CD4-positive, alpha-beta T cell treated with Interleukin-10 for 1 hour (primary cell): ENCODE measurements at places on chromosomes 3 and 15.

DNA sequence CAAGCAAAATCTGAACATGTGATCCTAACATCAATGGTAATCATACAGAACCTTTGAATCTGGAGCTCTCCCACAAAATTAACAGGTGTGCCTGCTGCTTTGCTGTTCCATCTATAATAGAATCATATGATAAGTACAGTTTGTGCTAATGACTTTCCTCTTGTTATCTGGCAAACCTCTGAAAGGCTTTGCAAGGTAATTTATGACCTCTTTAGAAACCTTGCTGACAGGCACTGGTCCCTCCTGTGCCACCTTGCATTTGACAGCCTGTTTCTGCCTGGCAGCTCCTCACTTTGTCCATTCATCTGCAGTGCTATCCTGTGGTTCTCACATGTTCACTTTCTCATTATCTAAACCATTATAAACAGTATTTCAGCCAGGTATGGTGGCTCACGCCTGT, 10.2 kb upstream of the HTR3C start:
- no peak for DNase-seq

- DNase-seq: no peak
Measured at GRCh38 chr3:64174328-64174727, 50.9 kb downstream of the PRICKLE2 start.

GRCh38 chr15:74394090-74394846, 26.8 kb upstream of the CYP11A1 start:
- DNase-seq: no peak

GRCh38 chr15:22878103-22878502, 39.6 kb downstream of the NIPA2 start:
- DNase-seq: no peak

- DNase-seq: no peak
Measured at GRCh38 chr15:38991126-38991525, 426.5 kb upstream of the RASGRP1 start.

- DNase-seq: no peak
Measured at GRCh38 chr3:134029734-134030378, at the start of gene SLCO2A1. SLCO2A1 (minus strand) TSS chr3:134029925; CDS start chr3:134029802, 123 bp downstream.

- no peak for DNase-seq
Measured at GRCh38 chr3:149466192-149466591, 8.3 kb upstream of the TM4SF4 start.

DNA sequence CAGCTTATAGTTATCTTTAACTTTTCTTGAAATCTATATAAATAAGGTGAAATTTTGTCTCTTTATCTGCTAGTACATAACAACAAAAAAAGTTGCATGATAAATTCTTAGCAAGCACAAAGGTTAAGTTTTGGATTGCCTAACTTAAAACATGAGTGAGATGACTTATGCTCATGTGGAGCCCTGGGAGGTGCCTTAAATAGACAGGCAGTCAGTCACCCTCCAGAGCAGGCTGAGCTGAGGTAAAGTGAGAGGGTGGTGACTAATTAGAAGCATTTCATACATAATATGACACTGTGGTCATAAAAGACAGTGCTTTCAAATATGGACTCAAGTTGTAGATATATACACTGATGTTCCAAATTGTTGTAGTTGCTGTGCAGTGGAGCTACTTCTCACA, 14.6 kb upstream of the MME start:
- no peak for DNase-seq

DNA sequence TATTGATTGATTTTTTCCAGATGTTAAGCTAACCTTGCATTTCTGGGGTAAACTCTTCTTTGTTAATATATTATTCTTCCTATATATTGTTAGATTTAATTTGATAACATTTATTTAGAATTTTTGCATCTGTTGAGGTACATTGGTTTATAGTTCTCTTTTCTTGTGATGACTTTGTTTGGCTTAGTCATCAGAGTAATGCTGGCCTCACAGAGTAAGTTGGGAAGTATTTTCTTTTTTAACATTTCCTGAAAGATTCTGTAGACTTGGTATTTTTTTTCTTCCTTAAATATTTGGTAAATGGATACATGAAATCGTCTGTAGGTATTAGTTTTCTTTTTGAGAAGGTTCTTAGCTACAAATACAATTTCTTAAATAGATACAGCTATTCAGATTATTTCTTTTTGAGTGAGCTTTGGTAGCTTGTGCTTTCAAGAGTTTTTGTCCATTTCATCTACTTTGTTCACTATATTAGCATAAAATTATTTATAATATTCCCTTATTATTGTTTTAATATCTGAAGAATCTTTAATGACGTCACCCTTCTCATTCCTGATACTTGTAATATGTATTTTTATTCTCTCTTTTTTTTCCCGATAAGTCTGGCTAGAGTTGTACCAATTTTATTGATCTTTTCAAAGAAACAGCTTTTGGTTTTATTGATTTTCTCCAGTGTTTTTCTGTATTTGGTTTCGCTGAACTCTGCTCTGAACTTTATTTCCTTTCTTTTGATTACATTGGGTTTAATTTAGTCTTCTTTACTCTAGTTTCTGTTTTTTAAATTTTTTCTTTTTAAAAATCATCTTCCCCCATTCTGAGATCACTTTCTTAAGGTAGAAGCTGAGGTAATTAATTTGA, 6.5 kb upstream of the HPS3 start:
- DNase-seq: no peak

GRCh38 chr15:73357999-73358665, 10.6 kb downstream of the HCN4 start:
- no peak for DNase-seq

DNA sequence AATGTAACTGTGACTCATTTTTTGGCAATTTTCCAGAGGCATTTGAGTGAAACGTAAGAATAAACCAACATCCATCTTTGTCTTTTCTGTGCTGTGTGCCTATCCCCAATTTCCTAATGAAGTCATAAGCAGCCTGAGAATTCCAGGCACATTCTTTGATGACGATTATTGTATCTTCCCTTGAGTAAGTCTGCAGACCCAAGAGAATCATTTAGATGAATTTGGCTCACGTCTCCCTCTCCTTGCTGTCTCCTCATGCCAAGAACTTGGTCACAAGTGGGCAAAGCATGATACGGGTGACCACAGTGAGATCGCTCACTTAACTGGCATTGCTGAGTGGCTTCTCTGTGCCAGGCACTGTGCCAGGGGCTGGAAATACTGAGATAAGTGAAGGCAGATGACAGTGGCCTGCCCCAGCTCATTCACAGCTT, 384.5 kb upstream of the IL12A start:
- no peak for DNase-seq

DNA sequence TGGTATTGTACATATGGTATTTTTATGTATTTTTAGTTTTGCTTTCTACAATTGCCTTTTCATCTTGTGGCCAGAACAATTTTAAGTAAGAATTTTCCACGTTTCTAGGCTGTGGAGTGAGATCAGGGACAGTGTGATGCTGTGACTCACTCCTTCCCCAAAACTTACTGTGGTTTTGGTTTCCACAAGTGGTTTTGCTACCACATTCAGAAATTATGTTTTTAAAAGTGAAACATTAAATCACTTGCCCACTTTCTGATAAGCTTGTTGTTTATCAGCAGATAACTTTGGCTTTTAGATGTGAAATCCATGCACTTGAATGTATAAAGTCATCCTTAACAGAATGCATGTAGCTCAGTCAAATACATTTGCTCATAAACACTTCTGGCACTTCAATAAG, 192.2 kb upstream of the THRB start:
- DNase-seq: no peak

DNA sequence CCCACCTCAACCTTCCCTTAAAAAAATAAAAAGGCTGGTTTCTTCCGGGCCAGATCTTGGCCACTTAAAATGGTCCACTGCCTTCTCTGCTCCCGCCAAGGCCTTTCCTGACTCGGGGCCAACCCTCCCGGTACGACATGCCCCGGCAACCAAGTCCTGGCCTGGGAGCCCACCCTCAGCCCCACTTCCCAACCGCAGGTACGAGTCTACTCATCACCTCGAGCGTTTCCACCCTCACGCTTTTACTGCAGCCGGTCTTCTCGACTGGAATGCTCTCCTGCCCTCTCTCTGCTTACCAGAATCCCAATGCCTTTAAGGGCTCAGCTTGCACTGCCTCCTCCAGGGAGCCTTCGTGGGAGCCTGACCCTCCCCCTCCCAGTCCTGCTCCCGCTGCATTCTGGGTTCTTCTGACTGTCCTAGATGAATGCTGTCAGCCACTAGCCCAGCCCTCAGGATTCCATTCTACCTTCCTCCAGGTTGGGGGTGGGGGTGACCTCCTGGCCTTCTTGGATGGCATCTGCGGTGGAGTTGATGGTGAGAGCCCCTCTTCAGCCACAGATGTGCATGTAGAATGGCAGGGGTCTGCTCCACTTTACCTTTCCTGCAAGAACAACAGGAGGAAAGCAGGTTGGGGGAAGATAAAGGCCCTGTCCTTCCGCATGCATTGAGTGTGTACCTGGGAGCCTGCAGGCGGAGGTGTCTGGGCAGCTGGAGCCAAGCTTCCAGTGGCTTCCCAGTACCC, 1.1 kb upstream of the CSRNP1 start:
- DNase-seq: no peak

DNA sequence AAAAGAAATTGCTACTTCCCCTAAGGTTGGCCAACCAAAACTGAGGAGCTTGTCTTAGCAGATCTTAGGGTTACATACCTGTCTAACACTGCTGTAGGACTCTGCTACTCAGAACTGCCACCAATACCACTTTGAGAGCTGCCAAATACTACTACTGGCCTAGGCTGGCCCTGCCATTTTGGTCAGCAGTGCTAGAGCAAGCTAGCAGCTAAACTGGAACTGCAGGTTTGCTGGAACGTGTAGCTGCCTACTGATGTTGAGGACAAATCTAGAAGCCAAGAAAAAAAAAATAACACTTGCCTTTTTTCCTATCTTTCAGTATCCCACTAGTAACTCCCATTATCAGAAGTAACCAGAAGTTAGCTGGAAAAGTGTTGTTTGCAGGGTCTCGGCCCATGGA, 387.4 kb downstream of the RBMS3 start:
- no peak for DNase-seq

DNA sequence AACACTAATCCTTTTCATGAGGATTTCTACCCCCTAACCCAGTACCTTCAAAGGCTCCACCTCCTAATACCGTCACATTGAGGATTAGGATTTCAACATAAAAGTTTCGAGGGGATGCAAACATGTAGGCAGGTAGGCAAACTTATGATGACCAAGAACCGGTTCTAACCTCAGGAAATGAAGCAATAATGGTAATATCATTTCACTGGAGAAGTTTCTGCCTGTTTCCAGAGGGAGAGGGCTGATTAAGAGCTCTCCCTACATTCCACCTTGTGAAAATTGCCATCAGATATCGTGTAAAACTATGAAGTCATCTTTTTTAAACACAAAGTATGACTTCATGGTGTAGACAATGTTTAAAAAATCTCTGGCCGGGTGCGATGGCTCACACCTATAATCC, 31.6 kb downstream of the NKIRAS1 start:
- no peak for DNase-seq

GRCh38 chr3:74862476-74862875, 248.0 kb upstream of the CNTN3 start:
- no peak for DNase-seq

DNA sequence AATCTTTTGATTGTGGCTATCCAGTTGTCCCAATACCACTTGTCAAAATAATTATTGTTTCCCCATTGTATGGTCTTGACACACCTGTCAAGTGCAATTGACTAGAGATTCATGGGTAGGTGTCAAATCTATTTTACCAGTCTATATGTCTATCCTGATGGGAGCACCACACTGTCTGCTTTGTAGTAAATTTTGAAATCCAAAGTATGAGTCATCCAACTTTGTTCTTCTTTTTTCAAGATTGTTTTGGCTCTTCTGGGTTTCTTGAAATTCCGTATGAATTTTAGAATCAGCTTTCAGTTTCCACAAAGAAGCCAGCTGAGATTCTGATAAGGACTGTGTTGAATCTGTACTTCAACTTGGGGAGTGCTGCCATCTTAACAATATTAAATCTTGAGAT, 71.9 kb downstream of the CSNK1G1 start:
- no peak for DNase-seq

DNA sequence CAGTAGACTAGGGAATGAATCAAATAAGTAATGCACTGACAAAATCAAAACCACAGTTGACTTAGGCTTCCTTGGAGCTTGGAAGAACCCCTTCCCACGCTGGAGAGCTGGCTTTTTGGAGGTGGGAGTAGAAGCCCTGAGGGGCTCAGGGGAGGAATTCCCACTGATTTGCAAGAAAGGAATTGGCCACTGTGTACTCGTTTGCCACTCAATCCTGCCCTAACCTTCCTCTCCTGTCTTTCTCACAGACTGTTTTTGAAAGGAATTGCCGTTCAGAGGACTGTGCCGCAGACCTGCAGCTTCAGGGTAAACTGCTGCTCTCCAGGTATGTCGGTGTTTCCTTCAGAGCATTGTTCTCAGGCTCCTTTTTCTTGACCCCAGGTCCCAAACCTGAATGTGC, 208.2 kb upstream of the CTDSPL start:
- no peak for DNase-seq

GRCh38 chr15:50549326-50549725, 2.9 kb upstream of the USP50 start:
- no peak for DNase-seq

DNA sequence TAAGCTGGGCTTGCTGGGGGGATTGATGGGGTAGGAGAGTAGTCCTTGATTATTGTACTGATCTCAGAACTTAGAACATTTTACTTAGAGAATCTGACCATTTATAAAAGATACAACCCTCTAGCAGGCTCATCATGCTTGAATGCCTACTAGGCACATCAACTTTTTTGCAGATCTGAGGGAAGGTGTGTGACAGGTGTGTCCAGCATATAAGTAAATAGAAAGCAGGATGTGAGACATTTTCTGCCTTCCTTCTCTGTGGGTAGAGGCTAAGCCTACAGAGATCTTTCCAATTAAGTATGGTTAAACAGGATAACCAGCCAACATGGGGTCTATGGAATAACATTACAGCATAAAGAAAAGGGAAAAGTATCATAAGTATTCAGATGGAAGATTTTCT, 159.1 kb downstream of the AKAP13 start:
- DNase-seq: no peak

GRCh38 chr3:133939463-133939835, 43.8 kb upstream of the RAB6B start:
- DNase-seq: no peak

DNA sequence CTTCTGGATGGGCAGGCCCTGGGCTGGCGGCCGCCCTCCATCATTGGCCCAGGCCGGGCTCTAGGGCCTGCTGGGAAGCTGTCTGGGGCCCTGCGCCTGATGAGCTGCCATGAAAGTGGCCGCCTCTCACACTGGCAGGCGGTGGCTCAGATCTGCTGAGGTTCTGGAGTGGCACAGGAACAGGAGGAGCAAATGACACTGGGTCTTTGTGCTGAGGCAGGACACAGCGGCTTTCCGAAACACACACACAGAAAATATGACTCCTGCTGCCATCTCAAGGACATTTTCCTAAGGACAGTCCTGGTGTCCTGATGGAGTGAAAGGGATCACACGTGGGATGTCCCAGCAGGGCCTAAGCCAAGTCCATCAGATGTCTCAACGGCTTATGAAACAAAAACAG, 103.5 kb downstream of the NUP210 start:
- DNase-seq: no peak

DNA sequence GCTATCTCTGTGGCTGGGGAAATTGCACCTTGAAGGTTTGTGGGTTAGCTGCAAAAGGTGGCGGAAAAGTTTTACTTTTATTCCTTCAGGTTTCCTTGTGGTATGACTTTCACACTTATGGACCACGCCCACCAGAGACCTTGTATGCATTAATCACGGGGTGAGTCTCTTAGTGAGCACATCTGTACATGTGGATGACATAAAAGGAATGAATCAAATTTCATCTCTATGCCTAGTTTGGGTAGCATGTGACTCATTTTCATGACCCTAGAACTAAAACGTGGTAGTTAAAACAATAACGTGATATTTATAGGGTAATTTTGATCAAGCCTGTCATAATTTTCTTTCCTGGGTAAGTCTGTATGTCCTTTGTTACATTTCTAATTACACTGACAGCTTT, 141.7 kb downstream of the PDCD6IP start:
- DNase-seq: no peak
